ENCODE measurements at places on chromosomes 6 and 20.

DNA sequence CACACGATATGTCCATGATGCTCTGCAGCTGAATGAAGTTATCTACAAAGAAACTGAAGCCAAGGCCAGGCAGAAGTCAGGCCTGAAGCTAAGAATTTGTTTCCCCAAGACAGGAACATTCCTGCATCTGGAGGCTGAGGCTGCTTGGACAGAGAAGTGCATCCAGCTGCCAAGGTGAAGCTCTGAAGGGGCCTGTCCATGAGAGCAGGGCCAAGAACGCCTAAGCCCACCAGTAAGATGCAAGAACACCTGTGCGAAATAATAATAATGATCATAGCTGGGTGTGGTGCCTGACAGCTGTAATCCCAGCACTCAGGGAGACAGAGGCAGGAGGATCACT lies 37.7 kb upstream of the B4GALT5 start:
- no peak for DNase-seq

DNA sequence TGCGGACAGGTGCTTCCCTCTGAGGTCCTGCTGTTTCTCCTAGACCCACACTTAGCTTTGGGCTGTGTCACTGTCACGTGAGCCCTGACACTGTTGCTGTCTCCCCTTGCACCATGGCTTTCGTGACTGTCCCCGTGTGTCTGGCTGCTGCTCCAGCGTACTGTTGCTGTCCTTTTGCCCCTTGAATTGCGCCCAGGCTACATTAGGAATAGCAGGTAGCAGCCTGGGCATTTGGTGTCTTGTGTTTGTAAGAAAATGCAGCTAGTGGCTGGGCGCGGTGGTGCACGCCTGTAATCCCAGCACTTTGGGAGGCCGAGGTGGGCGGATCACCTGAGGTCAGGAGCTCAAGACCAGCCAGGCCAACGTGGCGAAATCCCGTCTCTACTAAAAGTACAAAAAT lies 46.1 kb downstream of the GMPR start:
- no peak for DNase-seq

- DNase-seq = no peak
Observed at GRCh38 chr20:10061641-10062040, 26.9 kb downstream of the ANKEF1 start.

DNA sequence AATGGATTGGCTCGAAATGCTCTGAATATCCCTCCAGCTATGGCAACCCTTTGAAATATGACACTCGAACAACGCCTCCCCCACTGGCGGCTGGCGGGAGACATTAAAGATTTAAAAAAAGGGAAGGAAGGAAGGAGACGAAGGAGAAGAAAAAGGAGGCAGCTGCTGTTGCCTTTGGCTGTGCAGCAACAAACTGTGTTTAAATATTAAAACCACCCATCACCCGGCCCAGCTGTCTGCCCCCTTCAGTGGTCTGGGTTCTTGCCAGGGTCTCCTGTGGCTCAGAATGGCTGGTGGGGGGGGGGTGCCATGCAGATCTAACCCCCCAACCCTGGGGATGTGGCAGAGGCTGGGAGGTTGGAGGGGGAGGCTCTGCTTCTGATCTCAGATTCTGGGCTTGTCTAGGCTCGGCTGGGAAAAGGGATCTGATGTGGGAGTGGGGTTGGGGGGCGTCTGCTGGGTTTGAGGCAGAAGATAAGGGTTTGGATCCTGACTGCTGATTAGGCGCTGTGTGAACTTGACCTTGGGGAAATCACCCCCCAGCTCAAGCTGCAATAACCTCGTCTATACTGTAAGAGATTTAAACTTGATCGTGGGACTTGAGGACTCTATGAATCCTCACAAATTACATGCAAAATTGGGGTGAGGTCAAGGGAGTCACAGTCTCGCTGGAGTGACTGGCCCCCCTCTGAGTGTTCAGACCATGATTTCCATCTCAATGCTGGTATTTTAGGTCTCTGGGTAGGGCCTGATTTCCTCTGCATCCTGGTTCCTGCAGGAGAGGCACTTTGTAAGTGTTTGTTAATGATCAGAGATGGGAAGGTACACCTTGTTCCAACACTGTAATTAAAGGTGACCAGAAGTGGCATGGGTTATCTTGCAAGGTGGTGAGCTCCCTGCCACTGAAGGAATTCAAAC lies 40.3 kb upstream of the BLCAP start:
- peak; percentile 17 for DNase-seq

GRCh38 chr6:96505363-96505762 lies 16.2 kb upstream of the UFL1 start:
- no peak for DNase-seq

DNA sequence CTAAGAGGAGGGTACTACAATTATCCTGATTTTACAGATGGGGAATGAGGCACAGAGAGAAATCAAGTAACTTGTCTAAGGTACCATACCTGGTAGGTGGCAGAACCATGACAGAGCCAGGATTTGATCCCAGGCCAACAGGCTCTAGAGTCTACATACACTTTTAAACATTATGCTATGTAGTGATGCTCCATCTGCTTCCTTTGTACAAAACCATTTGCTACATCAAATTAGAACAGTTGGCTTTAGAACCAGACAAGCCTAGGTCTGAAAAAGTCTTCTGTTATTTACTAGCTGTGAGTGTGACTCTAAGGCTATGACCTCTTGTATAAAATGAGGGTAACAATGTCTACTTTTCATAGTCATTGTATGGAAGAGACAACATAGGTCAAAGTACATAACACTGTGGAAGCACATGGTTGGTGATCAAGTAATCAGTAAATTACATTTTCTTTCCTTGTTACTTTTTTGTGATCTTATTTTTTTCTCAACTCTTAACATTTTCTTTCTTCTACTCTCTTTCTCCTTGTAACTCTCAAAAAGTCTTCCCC lies 122.1 kb downstream of the PDSS2 start:
- no peak for DNase-seq

GRCh38 chr6:28349344-28349891 lies 329 bp upstream of the ZKSCAN3 start:
- no peak for DNase-seq

GRCh38 chr6:3643921-3644738 lies 107.4 kb downstream of the PXDC1 start:
- no peak for DNase-seq

DNA sequence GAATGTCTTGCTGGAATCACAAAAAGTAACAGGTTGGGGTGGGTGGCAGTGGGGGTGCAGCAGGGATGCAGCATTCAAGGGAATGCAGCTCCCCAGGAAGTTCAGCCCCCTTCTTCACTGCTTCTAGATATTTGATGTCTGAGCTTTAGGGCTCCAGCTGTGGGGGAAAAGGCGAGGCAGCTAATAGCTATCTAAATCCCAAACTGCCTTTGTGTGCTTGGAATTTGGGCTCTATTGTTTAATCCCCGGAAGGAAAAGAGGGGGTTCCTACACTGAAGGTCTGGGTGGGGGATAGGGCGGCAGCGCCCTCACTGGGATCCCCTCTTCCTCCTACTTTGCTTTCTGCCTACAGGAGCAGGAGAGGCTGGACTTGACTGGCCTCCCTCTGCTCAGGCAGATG lies 116.5 kb downstream of the SOBP start:
- DNase-seq = no peak

DNA sequence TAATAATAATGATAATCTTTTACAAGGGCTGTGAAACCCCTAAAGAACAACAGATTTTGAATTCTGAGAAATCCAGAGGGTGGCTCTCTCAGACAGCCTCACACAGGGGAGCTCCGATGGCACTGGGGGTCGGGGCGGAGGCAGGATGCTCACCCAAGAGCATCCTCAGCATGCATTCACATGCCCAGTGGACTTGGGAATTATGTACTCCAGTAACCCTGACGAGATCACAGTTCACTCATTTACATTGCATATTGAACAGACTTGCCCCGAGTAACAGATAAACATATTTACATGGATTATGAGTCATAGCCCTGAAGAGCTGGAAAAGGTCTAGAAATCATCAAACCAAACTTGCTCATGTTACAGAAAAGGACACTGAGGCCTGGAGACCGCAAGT lies 482.7 kb upstream of the JARID2 start:
- DNase-seq = peak; percentile 55

GRCh38 chr6:64330694-64331307 lies 695.2 kb downstream of the PHF3 start:
- peak; percentile 86 for DNase-seq

DNA sequence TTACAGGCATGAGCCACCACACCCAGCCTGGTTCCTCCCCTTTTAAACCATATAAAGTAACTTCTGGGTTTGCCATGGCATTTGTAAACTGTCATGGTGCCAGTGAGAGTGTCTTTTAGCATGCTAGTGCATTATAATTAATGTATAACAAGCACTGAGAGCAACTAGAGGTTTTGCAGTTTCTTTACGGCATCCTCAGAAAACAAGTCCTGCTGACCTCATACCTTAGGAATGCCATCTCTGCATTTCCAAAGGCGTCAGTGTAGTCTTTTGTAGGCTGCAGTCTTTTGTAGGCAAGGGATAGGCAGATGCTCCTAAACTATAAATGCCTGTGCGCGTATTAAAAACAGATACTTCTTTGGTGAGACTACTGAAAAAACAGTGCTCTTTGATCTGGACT lies 75.0 kb upstream of the EZR start:
- DNase-seq = peak; percentile 92

DNA sequence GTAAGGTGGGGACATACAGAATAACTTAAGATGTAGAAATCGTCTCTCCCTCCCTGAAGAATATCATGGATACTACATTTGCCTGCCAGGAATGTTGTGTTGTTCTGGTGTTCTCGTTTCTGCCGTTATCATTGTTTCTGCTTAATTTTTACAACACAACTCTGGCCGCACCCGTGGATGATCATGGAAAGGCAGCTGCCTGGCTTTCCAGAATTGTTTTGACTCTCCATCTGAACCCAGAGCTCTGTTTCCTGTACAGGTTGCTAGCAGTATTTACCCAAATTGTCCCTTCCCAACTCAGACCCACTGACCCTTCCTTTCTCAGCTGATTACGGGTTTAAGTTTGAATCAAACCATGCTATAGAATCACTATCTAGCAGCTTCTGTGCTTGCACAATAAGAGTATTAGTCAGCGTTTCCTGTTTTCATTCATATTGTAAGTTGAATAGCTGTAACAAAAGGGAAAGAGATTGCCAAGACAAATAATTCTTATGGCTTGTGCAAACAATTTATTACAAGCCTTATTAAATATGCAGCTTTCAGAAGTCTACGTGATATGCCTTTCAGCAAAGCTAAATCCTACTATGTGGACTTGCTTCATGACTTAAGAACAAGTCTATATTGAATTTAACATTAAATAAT lies 139.0 kb downstream of the MTHFD1L start:
- DNase-seq = peak; percentile 94

DNA sequence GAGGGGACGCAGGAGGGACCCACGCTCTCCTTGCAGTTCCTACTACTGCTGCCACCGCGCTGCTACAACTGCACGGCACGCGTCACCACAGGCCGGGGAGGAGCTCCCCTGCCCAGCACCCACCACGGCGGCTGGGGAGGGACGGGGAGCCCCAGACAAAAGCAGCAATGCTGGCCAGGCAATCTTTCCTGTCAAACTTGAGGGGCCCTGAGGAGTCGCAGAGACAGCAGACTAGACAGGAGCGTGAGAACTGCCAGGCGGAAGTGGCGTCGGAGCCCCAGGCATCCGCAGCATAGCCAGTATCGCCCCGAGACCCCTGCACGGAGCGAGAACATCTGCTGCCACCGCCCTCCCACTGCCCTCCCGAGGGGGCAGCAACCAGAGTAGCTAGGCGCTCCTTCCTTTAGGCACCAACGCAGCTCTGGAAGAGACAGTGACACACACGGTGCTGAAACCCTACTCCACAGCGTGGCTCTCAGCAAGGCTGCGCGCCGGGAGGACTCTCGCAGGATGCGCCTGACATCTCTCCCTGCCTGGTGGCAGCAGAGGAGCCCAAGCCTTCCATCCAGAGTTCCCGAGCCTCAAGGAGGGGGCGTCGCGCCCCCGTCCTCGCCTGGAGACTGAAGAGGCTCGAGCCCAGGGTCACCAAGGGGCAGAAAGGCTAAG lies 2.2 kb downstream of the TAF4 start:
- DNase-seq = peak; percentile 25

DNA sequence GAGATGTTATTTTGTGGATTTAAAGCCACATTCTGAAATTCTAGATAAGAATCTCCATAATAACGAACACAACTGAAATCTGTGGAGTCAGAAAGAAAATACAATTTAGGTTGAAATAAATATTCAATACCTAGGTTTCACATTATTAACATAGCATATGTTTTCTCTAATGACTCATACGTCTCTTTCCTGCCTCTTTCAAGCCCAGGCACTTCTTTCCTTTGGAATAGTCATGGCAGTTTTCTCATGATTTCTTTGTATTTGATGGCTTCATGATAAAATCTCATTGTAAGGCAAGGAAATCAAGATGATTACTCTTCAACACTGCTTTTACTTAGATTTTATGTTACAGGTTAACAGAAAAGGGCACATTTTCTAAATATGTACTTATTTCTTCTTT lies 803.7 kb downstream of the PHF3 start:
- DNase-seq = peak; percentile 15

DNA sequence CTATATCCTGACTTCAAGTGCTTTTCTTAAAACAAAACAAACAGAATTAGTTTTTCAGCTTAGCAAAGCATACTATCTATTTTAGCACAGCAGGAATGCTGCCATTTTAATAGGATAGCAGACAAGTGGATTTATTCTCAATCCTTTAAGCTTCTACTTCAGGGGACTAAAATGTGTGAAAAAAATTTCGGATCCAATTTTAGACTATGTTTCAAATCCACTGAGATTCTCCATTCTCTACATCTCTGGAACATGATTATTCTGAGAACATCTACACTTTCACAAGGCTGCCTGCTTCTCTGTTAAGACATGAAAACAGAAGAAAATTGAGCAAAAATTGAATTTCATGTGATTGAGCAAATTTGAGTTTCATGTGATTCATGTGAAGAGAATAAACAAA lies 1321.3 kb downstream of the HACE1 start:
- no peak for DNase-seq

DNA sequence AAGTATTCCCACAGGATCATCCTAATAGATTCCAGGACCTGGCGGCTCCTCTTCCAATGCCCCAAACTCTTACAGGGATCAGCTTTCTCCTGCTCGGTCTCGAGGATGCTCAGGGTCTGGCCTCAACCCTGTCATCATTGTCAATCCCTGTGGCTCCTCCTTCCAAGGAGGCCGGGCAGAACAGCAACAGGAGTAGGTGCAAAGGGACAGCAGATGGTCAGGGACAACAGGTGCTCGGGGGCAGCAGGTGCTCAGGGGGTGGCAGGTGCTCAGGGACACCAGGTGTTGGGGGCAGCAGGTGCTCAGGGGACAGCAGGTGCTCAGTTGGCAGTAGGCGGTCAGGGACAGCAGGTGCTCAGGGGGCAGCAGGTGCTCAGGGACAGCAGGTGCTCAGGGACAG lies 84.8 kb downstream of the TTLL2 start:
- no peak for DNase-seq

GRCh38 chr6:165877773-165878172 lies 214.7 kb upstream of the PDE10A start:
- DNase-seq = no peak

GRCh38 chr6:44020148-44020547 lies 107.1 kb downstream of the MRPL14 start:
- no peak for DNase-seq

DNA sequence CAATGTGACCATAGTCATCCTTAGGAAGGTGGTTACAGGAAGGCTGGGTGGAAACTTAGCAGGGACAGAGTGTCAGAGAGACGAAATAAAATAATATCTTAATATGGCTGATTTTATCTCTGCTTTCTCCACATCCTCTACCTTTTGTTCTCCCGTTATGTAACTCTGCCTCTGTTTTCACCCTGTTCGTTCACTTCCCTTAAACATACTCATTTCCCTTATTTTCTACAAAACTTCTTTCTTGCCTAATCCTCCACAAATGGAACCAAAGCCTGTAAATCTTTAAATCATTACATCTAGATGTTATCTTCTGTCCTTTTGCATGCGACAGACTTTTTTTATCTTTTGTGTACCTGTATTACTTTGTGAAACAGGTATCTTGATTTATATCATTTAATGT lies 23.3 kb upstream of the CRIP3 start:
- no peak for DNase-seq

GRCh38 chr6:150142097-150142669 lies 661 bp upstream of the PPP1R14C start:
- DNase-seq = peak; percentile 12

Measured in choroid plexus epithelial cell (primary cell).